ENCODE measurements at places on chromosomes 12 and 14. TPM values are rescaled to one million over a fixed set of nuclear protein-coding genes. Genes with fewer than 3 reads are reported as not detected.

DNA sequence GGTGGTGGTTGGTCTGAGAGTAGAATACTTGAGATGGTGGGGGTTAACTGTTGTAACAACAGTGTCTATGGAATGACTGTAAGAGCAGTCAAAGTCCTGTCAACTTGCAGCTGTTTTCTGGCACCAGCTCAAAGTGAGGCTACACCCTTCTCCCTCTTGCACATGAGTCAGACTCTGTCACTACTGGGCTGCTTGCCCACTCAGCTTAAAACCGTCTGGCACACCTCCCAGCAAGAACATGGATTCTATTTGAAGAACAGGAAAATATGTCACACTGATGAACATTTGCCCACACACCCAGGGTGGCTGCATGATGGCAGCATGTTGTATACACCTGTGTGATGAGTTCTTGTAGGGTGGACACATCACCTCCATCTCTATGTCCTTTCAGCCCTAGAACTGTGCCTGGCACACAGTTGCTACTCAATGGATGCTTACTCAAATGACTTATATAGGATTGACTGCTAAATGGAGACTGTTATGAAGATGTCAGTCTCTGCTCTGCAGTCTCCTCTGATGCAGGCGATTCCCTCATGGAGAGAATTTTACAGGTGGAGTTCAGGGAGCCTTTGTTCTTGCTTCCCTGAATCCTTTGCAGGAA is 19.3 kb upstream of the SERPINA6 start:
- peak; percentile 94 for DNase-seq

Gene SERPINA3
- 101 TPM for total RNA-seq

DNA sequence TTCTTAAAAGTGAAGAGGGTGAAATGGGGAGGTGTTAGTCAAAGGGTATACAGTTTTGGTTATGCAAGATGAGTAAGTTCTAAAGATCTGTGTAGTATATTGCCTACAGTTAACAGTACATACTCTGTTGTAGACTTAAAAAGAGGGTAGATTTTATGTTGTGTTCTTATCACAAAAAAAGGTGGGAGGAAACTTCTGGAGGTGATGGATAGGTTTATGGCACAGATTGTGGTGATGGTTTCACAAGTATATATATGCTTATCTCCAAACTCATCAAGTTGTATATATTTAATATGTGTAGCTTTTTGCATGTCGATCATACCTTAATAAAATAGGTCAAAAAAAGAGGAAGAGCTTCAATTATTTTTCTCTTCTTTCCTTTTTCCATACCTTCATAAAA is 64.0 kb downstream of the PDE3A start:
- no peak for DNase-seq

- no peak for DNase-seq
Observed at GRCh38 chr12:109740694-109741245, 27.1 kb downstream of the FAM222A start.

- DNase-seq: peak; percentile 70
Observed at GRCh38 chr12:50986966-50987737, 34.8 kb downstream of the HIGD1C start.

- DNase-seq: no peak
Observed at GRCh38 chr14:76227450-76228050, 75.8 kb downstream of the GPATCH2L start.

Gene WNT1
- total RNA-seq: 0.29 TPM

- DNase-seq: peak; percentile 56
Observed at GRCh38 chr12:21774358-21775132, at the start of gene KCNJ8. KCNJ8 (minus strand) TSS chr12:21774706; CDS start chr12:21773616, 1,090 bp downstream.

Gene CELA1
- total RNA-seq: not detected

DNA sequence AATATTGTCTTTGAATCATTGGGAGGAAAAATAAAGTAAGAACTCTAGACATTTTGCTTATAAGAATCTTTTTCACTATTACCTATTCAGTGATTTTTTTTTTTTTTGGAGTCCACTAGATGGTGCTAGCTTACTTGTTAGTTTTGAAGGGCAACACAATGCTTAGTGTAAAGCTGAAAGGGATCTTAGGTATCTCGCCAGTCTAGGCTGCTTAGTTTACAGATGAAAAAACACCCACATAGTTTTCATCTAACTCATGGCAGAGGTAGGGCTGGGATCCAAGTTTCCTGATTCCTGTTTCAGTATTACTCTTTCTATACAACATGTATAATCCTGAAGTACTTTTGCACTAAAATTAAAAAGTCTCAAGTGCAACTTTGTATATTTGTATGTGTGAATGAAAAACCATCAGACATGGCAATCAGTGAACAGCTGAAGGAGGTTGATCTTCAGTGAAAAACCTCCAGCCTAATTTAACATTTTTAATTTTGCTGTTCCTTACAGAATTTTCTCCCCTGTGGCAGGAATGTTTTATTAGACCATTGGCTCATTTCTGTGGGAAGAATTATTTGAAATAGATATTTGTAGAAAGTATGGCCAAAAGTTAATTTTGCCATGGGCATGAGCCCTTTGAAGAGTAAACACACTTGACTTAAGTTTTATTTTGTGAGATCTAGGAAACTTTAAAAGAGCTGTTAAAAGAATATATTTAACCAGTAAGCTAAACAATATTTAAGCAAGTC is 40.7 kb downstream of the LRRIQ1 start:
- DNase-seq: no peak

Gene KRT2
- not detected for total RNA-seq

DNA sequence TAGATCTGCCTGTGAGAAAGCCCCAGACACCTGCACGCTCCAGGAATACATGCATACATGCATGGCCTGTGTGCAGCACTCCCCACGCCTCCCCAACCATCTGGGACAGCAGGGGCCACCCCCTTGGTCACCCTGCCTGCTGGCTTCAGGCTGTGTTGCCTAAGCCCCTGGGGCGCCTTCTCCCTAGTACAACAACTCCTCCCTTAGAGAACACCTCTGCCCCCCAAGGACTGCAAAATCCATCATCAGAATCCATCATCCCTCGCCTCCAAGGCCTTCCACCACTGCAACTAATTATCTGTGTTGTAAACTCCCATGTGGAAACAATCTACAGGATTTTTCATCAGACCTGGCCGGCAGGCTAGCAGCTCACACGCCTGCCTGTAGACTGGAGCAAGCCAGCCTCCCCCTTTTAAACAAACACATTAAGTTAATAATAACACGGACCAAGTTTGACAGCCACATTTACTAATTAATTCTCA is 36.8 kb downstream of the ZFP36L1 start:
- no peak for DNase-seq

DNA sequence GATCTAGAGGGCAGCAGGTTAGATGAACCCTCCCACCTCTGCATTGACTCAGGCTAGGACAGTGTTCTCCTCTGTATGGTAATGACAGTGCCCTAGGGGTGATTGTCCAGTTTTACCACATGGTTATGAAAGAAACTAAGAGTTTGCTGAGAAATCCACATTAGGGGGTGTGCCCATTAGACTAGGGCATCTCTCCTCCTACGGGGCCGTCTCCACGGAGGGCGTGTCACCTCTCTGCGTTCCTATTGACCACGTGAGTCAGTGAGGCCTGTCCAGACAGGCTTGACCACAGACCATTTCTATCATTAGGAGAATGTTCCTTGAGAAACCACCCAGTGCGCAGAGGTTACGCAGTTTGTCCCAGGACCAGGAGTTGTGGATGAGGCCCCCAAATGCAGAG is 8.3 kb downstream of the MVK start:
- DNase-seq: no peak

DNA sequence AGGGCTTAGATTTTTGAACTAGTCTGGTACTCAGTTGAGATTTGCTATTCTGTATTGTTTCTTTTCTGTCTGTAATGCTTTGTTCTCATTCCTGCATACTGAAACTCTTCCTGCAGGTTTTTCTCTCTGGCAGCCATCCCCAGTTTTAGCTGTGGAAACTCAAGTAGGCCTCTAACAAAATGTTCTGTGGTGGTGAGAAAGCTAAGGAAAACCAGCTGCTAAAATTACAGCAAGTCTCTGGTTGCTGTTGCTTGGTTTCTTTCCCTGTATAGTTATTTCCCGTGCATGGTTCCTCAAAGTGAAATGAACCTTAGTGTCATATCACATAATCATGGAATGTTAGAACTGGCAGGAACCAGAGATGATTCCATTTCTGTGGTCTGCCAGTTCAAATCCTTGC is 442.5 kb downstream of the NRXN3 start:
- DNase-seq: no peak
